ENCODE measurements at places on chromosomes 16 and 17.

- DNase-seq: no peak
Measured at GRCh38 chr16:86891631-86892030, 313.3 kb downstream of the FOXL1 start.

GRCh38 chr17:27333410-27333980 lies 39.6 kb downstream of the WSB1 start:
- no peak for DNase-seq

- DNase-seq: peak; percentile 78
Measured at GRCh38 chr17:846901-847843, 65.0 kb downstream of the MRM3 start.

DNA sequence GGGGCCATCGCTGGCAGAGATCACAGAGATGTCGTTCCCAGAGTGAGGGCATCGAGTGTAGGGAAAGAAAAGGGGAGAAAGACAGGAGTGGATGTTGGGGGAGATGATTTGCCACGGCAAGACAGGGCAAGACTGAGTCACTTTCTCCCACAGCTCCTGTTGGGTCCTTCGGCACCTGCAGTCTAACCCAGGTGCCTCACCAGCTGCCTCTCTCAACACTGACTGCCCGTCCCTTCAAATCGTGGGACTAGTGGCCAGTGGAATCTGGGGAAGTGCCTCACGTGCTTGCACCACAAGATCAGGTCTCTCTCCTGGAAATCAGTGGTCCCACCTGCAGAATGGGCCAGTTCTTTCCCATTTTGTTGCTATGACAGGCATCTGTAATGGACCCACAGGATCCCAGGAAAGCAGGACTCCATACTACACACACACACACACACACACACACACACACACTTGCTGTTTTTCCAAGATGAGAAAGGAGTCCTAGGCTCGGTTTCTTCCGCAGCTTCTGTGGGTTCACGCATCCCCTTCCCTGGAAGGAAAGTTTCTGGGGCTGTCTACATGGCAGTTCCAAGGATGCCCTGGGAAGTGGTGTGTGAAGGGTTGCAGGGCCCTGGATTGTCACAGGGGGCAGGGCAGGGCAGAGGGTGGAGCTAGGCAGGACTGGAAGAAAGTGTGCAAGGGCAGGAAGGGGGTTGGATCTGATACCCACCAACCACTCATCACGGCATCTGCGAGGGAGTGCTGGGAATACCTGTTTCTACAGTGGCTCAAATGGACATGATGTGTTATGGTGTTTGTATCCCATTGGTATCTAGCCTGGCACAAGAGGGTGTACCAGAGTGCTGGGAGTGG lies 10.2 kb upstream of the CBX8 start:
- DNase-seq: no peak

DNA sequence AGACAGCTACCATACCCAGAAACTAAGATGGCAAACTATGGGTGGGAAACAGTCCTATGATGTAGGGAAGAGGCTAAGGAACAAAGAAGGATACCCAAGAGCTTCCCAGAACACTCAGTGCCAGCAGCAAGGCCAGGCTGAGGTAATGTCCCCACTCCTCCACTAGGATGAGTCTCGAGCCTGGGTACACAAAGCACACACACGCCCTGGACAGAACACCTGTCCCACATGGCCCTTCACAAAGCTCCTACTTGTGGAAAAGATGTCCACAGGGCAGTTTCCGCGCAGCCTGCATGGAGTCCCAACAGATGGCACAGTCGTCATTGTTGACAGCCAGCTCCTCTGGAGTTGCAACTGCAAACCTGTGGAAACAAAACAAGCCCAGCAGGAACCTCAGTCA lies 23.9 kb downstream of the AMFR start:
- DNase-seq: no peak

GRCh38 chr16:51326131-51326856 lies 175.2 kb upstream of the SALL1 start:
- DNase-seq: peak; percentile 72

GRCh38 chr17:9932491-9932890 lies 27.4 kb upstream of the RCVRN start:
- DNase-seq: peak; percentile 63

- DNase-seq: peak; percentile 22
Measured at GRCh38 chr16:57092786-57093411, 516 bp downstream of the CPNE2 start.

DNA sequence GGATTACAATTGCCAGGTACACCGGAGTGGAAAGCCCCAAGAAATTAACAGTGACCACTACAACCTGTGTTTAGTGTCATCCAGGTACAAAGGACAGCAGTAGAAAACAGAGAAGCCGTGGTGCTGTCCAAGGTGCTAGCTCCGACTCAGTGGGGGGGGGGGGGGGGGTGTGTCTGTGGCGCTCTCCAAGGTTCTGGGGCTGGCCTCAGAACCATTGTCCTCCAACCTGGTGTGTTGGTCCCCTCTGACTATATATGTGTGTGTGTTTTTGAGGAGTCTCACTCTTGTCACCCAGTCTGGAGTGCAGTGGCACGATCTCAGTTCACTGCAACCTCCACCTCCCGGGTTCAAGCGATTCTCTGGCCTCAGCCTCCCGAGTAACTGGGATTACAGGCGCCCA lies 5.8 kb upstream of the ZNF23 start:
- DNase-seq: peak; percentile 37

GRCh38 chr17:48127371-48128051 lies 19.9 kb downstream of the SNX11 start:
- DNase-seq: peak; percentile 31

- DNase-seq: no peak
Measured at GRCh38 chr17:41818024-41818423, 5.2 kb downstream of the FKBP10 start.

- DNase-seq: no peak
Measured at GRCh38 chr17:29159306-29159860, 20.8 kb downstream of the MYO18A start.

- no peak for DNase-seq
Measured at GRCh38 chr16:10995565-10995964, 51.2 kb downstream of the CLEC16A start.

- DNase-seq: no peak
Measured at GRCh38 chr17:21113716-21114115, 13.0 kb upstream of the DHRS7B start.

DNA sequence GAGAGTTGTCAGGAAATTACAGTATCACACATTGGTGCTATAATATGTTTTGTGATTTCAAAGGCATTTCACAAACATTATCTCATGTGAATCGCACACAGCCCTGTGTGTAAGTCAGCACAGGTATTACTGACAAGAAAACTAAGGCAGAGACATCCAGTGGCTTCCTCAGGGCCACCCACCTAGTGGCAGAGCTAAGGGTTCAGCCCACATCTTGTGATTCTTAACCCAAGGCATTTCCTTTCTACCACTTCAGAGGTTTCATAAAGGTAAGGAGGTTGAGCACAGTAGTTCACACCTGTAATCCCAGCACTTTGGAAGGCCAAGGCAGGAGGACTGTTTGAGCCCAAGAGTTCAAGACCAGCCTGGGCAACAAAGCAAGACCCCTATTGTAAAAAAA lies 58.2 kb downstream of the STX8 start:
- DNase-seq: no peak

- no peak for DNase-seq
Measured at GRCh38 chr17:60819447-60820130, 141.9 kb downstream of the BCAS3 start.

DNA sequence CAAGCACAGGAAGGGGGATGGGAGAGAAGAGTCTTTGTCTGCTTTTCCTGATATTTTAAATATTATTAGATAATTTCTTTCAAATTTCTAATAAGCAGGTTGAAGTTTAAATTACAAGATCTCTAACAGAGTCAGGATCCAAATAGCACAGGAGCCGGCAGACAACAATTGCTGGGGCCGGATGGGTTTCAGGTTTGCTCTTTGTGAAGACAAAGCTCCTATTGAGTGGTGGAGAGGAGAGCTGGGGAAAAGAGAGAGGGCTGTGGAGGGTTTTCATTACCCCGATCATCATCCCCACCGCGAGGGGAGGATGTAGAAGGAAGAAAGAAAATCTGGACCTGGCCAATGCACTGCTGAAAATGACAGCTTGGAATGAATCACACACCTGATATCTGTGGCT lies 197.3 kb downstream of the SOX9 start:
- DNase-seq: no peak

GRCh38 chr17:78130437-78131101 lies at the start of gene TMC8:
TSS of gene TMC8 (plus strand) at chr17:78130771. CDS start at chr17:78131589, 818 bp downstream.
- no peak for DNase-seq

DNA sequence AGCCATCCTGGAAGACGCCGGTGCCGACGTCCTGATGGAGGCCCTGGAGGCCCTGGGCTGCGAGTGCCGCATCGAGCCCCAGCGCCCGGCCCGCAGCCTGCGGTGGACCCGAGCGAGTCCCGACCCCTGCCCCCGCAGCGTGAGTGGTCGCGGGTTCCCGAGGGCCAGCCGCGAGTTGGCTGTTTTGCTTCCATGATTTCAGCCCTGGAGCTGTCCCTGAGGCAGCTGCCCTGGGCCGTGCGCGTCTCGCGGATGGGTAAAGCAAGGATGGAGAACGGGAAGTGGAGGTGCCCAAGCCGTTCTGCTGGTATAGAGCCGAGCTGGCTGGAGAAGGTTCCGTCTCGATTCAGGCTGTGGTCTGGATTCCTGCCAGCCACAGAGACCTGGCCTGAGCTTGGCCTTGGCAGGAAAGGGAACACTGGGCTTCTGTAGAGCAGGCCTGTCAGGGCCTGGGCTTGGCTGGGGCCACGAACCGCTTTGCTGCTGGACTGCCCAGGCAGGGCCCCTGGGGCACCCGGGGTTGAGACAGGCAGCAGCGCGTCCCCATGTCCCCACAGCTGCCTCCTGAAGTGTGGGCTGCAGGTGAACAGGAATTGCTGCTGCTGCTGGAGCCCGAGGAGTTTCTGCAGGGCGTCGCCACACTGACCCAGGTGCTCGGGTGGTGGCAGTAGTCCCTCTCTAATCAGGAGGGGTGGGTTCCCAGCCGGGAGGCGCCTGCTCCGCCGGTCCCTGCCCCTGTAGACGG lies 941 bp upstream of the MRPS34 start:
- no peak for DNase-seq

GRCh38 chr16:53952215-53953208 lies 248.6 kb downstream of the FTO start:
- peak; percentile 25 for DNase-seq

GRCh38 chr17:5282642-5283217 lies 646 bp downstream of the RABEP1 start:
- no peak for DNase-seq

- DNase-seq: no peak
Measured at GRCh38 chr17:73616120-73616872, 27.9 kb downstream of the SDK2 start.

- no peak for DNase-seq
Measured at GRCh38 chr16:23902748-23903414, 67.1 kb downstream of the PRKCB start.

GRCh38 chr17:35878361-35878760 lies 1.8 kb downstream of the CCL5 start:
- DNase-seq: no peak

- no peak for DNase-seq
Measured at GRCh38 chr16:26765087-26765486, 301.6 kb upstream of the C16orf82 start.

DNA sequence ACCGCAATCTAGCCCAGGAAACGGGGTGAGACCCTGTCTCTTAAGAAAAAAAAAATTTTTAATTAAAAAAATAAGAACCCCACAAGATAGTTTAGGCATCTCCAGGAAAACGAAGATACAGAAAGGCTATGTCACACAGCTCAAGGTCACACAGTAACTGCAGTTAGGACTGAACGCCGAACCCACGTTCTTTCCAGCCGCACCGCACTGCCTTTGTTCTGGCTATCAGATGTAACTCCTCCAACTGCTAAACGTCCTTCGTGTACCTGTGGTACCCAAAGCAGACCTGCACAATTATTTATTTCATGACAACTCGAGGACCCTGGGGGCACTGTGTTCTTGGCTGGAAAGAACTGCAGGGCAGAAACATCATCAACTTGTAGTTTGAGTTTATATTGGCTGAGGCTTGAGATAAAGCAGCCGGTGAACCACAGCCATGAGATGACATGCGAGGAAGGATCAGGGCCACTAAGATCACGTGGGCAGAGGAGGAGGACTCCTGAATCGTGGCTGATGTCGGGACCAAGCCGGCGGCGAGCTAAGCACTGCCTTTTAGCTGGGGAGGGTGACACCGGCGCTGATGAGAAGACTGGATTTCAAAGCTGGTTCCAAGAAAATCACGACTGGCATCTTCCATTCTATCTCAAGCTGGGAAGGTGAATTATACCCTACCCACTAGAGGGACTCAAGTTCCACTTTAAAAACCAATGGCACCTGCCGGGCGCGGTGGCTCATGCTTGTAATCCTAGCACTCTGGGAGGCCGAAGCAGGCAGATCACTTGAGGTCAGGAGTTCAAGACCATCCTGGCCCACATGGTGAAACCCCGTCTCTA lies 20.7 kb upstream of the MNT start:
- DNase-seq: no peak

- peak; percentile 60 for DNase-seq
Measured at GRCh38 chr16:17368446-17368845, 102.3 kb downstream of the XYLT1 start.

DNA sequence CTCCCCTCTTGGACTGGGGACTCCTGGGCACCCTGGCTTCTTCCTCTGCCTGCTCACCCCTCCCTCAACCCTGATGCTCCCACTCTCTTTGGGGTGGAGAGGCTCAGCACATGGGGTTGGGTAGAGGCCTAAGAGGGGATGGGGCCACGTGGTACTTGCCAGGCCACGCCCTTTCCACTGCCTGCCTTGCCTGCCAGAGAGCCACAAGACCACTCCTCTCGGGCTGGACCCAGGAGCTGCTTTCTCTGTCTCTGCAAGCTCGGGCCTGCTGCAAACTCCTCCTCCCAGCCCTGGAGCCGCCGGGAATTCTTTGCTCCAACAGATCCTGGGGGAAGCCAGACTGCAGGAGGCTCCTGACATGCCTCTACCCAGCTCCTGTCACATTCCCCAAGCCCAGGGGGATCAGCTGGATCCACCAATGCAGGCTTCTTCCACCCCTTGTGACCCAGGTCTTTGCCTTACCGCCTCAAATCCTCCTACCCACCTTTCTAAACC lies 11.8 kb downstream of the DLX4 start:
- DNase-seq: no peak

GRCh38 chr17:17663160-17664063 lies 17.8 kb upstream of the RAI1 start:
- DNase-seq: peak; percentile 97

DNA sequence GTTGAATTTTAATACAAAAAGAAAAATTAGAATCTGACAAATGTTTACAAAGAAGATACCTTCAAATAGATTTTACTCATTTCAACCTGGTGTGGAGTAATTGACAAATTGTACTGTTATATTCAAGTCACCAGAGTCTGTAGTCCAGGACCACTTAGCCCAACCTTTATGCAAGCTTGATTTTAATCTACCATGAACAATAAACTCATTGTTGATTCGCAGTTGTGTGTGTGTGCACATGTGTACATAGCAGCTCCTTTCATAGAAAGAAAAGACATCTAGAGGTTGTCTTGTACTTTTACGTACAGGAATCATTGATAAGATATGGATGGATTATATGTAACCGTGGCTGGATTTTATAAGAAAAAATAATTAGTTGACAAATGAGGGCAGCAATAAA lies 20.7 kb upstream of the LRRC37A start:
- no peak for DNase-seq

Measured in fibroblast of upper back skin (primary cell).